ENCODE measurements at places on chromosomes 3 and 15. TPM values are rescaled to one million over a fixed set of nuclear protein-coding genes. Genes with fewer than 3 reads are reported as not detected.

ABI3BP gene
- polyA plus RNA-seq = 1.5 TPM

FAM98B gene
- polyA plus RNA-seq = 2.4 TPM

B4GALT4 gene
- 51.0 TPM for polyA plus RNA-seq

GOLGA8O gene
- polyA plus RNA-seq = not detected

ATP13A5 gene
- polyA plus RNA-seq = 0.16 TPM

CAV3 gene
- 0.77 TPM for polyA plus RNA-seq

TUSC7 gene
- not detected for polyA plus RNA-seq

GOLGA6L7 gene
- polyA plus RNA-seq = 0.52 TPM

NLGN1 gene
- polyA plus RNA-seq = 5.3 TPM

ACTRT3 gene
- polyA plus RNA-seq = 1.7 TPM

SPINK8 gene
- polyA plus RNA-seq = not detected

KLHL40 gene
- 0.66 TPM for polyA plus RNA-seq

POMGNT2 gene
- polyA plus RNA-seq = 18.4 TPM

HYAL3 gene
- polyA plus RNA-seq = 2.4 TPM
